ENCODE measurements at places on chromosomes 5 and 9.

DNA sequence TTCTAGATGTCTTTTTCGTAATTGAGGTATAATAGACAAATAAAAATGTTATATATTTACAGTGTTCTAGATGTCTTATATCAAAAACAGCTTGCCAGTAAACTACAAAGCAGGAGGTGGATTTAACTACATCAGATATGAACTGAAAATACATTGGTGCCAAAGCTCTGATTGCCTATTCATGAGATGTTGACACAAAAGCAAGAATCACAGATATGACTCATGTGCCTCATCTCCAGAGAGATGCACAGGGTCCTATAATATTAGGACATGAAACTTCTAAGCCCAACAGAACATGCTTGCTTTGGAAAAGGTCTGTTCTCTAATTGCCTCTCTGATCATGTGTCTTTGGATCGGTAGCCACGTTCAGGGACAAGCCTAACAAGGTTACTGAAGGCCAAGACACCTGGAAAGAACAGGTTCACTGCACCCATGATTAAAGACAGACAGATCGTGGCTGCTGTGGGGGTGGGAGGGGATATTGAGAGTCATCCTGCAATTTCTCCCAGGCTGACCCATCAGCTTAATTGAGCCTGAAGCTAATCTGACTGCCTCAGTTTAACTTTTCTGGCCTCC, 16.8 kb downstream of the ABCA1 start:
- DNase-seq = no peak

GRCh38 chr9:88680041-88680440, 145.1 kb downstream of the NXNL2 start:
- no peak for DNase-seq

- DNase-seq = peak; percentile 3
Observed at GRCh38 chr5:125798307-125798706, 624.9 kb upstream of the GRAMD2B start.

DNA sequence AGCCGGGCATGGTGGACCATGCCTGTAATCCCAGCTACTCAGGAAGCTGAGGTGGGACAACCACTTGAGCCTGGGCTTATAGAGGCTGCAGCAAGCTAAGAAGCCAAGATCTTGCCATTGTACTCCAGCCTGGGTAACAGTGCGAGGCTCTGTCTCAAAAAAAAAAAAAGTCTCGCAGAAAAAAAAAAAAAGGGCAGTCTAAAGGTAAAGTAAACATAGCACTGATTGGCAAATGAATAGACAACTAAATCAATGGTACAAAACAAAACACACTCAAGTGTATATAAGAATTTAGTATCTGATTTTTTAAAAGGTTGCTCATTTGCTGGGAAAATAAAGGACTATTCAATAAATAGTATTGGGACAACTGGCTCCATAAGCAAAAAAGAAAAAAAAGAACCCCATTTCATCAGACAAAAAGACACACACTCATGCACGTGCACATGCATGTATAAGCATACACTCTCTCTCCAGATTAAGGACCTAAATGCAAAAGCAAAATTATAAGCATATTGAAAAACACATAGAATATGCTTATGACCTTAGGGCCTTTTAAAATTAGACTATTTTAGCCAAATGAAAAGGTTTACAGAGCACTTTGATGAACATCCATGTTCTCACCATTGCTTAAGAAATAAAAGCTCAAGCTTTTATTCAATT, 5.7 kb downstream of the IL6ST start:
- no peak for DNase-seq

- no peak for DNase-seq
Observed at GRCh38 chr5:34523387-34523726, 132.8 kb upstream of the RAI14 start.

DNA sequence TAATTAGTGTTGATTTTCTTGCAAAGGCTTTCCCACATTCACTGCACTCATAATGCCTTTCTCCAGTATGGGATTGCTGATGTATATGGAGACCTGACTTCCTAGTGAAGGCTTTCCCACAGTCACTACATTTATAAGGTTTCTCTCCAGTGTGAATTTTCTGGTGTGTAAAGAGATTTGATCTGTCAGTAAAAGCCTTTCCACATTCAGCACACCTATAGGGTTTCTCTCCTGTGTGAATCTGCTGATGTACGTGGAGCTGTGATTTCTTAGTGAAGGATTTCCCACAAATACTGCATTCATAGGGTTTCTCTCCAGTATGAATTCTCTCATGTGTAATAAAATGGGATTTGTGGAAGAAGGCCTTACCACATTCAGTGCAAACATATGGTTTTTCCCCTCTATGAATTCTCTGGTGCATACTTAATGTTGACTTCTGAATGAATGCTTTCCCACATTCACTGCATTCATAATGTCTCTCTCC, 31.1 kb downstream of the ZNF484 start:
- DNase-seq = no peak

DNA sequence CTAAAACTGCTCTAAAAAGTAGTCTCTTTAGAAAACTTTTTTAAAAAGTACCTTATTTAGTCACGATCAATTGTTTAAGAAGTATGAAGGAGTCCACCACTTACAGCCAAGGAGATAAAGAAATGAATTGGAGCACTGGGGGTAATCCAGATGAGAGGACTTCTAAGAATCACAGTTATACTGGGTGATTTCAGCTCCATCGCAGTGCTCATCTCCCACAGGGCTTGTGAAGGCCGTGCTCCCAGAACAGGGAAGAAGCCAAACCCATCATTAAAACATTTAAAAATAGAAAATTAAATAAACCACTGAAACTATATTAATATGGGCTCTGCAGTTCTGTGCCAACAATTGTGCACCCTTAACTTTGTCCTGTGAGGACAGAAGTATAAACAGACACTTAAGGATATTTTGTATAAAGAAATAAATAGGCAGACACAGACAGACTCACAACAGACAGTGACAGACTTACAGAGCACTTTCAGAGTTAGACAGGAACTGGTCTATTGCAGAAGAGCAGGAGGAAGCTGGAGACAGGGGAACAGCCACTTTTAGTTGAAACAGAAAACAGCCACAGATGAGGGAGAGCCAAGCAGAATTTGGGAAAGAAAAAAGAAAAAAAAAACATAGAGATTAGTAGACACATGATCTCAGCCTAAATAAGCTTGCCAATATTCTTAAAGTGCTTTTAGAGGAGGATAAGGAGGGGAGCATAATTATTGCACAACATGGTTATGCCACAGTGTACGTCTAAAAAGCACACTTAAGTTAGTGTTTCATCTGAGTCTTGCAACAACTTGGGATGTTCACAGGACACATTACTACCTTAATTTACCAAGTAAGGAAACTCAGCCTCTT, 81.8 kb downstream of the FBXO38 start:
- no peak for DNase-seq

GRCh38 chr9:121876658-121877271, 216.3 kb downstream of the TTLL11 start:
- DNase-seq = peak; percentile 49

GRCh38 chr9:120136696-120137095, 443.3 kb downstream of the CDK5RAP2 start:
- DNase-seq = no peak

- DNase-seq = no peak
Observed at GRCh38 chr5:142325725-142326479, 1.1 kb upstream of the SPRY4 start.

GRCh38 chr9:16223074-16223871, 647.2 kb downstream of the BNC2 start:
- no peak for DNase-seq

- no peak for DNase-seq
Observed at GRCh38 chr9:133112663-133113026, 8.4 kb downstream of the RALGDS start.

DNA sequence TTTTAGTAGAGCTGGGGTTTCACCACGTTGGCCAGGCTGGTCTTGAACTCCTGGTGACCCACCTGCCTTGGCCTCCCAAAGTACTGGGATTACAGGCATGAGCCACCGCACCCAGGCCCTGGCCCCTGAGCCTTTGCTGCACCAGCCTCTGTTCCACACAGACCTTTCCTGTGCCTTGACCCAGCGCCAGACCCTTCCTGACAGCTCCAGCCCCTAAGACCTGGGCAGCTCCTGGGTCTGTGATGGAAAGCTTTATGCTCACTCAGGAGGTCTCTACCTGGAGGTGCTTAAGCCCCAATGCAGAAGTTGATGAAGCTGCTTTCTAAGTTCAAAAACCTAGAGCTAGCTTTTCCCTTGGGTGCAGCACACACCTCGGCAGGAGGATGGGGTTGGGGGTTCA, 58.8 kb upstream of the NEK6 start:
- DNase-seq = no peak

DNA sequence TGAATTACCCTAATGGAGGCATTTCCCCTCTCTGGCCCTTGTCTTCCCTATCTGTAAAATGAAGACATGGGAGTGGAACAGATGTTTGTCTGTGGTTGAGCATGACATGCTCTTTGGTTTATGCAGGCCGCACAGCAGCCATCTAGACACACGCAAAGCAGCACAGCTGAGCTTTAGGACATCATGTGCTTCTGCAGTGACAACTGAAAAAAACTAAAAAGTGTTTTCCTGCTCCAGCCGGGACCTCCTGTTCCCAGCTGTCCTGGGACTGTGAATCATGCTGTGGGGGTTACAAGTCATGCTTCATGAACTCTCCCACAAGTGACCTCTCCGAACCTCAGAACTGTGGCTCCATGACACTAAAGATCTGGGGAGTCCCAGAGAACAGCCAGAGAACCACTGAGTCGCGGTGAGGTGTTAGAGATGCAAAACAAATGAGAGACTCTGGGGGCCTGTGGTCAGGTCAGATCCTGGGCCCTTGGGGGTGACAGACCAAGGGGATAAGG, 1.7 kb downstream of the SMIM3 start:
- DNase-seq = no peak

DNA sequence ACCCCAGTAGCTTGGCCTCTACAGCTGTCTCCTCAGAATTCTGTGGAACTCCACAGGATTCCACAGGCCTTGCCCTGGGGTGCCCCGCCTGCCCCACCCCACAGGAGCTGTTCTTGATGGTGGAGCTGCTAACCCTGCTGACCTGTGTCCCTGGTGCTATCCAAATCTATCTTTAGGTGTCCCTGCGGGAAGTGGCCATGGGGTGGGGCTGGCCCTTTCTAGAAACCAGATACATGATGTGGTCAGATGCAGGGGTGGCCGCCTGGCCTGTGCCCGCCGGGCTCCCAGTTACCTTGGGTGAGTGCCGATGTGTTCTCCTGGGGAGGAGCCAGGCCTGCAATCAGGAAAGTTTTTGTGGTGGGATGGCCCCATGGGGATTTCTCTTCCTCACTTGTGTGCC, 34.2 kb downstream of the WNK2 start:
- no peak for DNase-seq

DNA sequence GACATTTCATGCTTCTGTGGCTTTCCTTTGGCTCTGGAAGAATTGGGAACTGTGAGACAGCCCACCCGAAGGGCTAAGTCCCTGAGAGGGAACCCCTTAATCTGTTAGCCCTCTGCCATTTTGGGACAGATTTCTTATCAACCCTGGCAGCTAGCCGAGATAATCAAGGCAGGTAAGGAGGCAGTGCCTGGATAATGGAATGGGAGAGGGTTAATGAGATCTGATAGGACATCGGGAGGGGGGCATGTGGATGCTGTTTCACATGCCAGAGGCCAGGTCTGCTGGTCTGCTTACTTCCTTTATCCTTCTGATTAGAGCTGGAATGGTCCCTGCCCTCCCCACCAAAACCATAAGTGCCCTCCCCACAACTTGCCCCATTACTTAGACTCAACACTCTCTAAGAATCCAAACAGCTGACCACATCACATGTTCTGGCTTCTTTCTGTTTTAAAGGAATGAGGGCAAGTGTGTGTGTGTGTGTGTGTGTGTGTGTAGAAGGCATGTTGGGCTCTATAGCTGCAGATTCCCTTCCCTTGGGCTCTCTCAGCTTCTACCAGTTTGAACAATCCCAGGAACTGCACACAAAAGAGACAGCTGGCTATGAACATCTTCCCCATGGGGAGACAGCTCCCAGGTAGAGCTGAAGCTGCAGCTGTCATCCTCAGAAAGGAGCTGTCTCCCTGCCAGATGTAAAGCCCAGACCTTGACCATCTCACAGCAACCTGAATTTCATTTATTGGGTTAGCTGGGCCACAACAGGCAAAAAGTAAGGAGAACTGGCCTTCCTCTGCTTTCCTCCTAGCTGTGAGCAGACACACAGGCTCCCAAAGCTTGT, 221.3 kb downstream of the PIK3R1 start:
- no peak for DNase-seq

DNA sequence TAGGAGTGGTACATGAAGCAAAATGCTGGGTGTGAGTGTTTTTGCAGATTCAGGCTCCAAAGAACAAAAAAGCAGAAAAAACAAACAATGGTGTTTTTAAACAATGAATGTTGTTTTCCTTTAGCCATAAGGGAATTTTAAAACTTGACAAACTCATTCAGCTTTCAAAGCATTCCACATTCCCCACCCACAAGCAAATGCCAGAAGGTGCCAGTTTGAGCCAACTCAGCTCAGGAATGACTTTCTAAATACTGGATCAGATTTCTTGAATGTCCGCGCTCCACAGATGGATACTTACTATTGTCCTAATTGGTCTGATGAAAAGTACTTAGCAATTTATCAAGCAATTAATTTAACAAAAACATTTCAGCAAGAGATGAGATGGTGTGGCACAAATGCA, 12.9 kb upstream of the MOB3B start:
- no peak for DNase-seq

DNA sequence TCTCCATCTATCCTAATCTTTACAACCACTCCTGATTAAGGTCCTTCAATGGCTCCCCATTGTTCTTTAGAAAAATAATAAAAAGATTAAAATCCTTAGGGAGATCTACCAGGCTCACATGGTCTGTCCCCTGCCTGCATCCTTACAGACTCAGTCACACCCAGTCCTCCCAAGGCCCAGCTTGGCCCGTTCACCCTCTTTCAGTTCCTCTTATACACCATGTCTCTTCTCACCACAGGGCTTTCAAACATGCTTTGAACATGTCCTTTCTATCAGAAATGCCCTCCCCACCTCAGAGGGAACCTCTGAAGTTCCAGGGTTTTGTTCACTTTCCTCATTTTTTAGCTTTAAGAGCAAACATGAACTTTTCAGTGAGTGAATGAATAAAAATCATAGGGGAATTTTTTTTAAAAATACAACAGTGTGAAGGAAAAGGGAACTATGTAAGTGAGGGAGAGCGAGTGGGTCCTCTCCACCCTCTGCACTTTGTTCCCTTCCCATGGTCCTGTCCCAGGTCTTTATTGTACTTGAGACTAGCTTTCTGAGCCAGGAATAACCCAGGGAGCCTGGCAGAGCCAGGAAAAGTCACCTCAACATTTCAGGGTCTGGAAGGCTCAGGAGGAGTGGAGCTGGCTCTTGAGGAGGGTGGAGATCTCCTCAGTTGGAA, 55.3 kb downstream of the TRPC7 start:
- no peak for DNase-seq

GRCh38 chr9:114792396-114792795, 13.4 kb downstream of the TNFSF15 start:
- no peak for DNase-seq

DNA sequence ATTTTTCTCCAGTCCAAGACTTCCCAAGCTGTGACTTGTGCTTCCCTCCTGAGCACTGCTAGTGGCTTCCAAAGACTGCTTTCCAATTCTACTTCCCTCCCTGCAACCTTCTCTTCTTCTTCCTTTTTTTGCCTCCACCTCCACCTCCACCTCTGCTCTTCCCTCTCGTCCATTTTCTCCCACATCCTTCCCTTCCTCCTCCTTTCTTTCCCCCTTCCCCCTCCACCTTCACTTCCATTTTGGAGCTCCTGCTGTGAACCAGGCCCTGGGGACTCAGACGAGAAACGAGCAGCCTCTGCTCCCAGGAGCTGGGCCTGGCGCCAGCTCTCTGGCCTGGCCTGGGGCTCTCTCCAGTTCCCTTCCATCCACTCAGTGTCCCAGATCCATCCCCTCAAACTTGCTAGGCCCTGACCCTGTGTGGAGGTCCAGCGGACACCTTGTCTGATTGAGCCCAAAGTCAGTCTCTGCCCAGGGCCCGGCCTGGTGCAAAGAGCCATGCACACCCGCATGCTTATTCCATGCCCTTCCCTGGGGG, 5.6 kb downstream of the GADD45G start:
- DNase-seq = no peak

Data from non-pigmented ciliary epithelial cell (primary cell).